ENCODE measurements at places on chromosomes 16 and 17.

DNA sequence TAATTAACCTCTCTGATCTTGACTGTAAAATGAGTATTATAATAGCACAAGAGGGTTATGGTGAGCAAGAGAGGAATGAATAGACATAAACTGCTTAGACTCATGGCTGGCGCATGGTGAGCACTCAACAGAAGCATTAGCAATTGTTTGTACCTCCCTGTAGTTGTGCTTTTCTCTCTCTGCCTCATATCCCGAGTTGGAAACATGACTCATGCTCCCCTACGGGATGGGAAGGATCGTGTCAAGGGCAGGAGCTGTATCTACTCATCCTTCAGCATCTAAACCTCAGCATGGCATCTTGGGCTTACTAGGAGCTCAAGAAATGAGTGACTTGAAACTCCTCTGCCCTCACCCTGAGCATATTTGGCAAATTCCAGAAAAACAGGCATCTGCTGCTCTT is 299.6 kb downstream of the MAP2K4 start:
- DNase-seq: no peak

DNA sequence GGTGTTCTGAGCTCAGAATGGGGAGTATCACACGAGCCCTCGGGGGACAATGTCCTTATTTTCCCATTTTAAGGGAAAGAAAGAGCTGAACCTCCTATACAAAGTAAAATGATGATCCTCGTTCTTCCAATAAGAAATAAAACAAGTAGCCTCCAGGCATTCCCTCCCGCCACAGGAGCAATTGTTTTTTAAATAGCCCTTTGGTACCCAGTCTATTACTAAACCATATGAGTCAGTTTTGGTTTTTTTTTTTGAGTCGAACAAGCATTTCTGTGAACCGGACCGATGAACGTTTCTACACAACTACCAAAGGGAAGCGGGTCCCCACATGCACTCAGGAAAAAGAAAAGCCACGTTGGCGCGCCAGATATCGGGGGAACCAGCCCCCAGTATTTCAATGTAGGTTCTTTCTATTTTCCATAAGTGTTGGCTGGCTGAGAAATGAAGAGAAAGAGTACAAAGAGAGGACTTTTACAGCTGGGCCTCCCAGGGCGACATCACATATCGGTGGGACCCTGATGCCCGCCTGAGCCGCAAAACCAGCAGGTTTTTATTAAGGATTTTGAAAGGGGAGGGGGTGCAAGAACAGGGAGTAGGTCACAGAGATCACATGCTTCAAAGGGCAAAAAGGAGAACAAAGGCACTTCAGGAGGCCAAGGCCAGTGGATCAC is 3.8 kb upstream of the DCXR start:
- DNase-seq: no peak

DNA sequence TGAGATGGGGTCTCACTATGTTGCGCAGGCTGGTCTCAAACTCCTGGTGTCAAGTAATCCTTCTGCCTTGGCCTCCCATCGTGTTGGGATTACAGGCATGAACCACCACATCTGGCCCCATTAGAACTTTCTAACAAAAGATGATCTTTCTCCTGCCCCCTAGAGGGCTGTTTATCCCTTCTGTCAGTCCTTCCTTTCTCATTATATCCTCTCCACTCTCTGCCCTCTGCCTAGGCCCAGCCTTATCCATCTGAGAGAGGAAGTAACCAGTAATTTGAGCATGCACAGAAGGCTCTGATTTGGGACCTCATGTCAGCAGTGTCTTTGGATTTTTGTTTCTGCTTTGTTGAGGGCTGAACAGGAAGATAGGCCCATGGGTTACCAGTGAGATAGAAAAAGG is 4.4 kb upstream of the DHX40 start:
- DNase-seq: no peak

DNA sequence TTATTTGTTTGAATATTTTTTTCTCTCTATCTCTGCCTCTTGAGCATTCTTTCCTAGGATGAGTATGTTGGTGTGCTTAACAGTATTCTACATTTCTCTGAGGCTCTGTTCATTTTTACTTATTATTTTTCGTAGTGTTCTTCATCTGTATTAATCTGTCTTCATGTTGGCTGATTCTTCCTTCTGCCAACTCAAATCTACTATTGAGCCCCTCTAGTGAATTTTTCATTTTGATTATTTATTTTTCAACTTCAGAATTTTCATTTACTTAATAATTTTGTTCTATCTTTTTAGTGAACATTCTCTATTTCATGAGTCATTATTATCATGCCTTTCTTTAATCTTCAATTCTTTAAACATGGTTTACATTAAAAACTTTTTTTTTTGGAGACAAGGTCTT is 3.2 kb upstream of the ST6GALNAC1 start:
- no peak for DNase-seq

DNA sequence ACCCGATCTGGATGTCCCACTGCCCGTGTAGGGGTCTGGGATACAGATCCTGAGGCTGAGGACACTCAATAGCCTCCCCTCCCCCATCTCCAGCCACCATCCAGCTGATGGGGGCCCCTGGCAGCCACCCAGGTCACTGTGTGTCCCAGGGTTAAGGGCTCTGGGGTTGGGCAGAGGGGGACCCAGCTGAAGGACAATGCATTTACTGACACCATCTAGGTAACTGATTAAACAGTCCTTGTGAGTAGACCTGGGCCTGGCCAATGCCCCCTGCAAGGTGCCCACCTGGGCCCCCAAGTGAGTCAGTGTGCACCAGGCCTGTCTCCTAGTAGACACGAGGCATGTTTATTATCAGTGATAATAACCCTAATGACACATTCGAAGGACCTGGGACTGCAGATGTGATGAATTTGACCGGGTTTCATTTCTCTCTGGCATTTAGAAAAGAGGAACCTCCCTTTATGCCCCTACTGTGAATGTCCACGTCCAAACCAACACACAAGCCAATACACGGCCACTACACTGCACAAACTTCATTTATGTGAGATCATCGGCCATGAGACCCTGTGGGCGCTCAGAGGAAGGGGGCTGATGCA is 261.9 kb upstream of the FOXF1 start:
- no peak for DNase-seq

DNA sequence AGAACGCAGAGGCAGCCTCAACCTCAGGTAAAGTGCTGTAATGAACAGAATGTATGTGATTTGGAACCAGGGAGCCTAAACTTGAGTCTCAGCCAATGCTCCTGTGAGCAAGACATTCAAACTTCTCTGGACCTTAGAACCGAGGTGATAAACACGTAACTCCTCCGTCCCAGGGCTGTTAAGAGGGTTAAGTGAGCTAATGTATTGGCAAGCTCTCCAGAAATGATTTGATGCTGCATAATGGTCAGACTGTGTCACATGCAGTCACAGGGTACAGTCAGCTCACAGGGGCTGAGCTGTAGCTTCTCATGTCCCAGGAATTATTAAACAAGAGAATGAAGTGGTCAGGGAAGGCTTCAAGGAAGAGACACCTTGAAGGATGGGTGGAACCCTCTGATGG is 10.0 kb upstream of the SLC4A1 start:
- peak; percentile 42 for DNase-seq

GRCh38 chr17:83131401-83132011 is 52.1 kb downstream of the METRNL start:
- DNase-seq: no peak

GRCh38 chr17:10337976-10338375 is 34.8 kb downstream of the MYH13 start:
- DNase-seq: no peak

GRCh38 chr16:77610496-77610895 is 111.8 kb upstream of the NUDT7 start:
- no peak for DNase-seq

GRCh38 chr17:29041571-29041970 is 1.4 kb upstream of the PIPOX start:
- no peak for DNase-seq

DNA sequence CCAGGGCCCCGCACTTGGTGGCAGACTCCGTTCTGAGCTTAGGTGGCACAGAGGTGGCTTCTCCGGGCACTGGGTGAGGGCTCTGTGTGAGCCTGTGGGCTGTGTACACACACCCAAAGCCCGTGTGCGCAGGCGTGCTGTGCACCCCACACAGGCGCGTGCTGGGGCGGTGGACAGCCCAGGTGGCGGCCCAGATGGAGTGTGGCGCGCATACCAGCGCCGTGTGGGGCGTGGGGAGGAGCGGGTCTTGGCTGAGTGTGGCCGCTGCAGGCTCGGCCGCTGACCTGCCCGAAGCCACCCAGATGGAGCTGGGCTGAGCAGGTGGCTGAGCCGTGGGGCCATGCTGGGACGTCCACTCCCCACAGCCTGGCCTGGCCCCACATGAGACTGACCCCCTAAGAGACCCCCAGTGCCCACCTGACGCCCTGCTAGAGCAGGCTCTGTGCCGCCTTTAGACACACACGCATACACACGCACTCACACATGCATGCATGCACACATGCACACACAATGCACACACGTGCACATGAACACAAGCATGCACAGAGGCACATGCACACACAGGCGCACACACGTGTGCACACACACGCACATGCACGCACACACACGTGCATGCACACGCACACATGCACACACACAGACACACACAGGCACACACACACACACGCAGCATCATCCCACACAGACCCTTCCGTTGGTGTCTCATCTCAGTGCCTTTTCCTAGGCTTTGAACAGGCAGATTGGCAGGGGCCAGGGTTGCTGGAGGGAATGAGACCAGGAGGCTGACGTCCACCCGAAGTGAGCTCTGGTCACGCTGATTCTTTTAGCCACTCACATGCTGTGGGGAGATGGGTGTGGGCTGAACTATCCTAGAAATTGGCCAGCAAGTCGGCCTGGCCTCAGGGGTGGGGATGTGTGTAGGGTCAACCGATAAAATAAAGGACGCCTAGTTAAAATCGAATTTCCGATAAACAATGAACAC is 2.1 kb downstream of the PRR35 start:
- DNase-seq: no peak

DNA sequence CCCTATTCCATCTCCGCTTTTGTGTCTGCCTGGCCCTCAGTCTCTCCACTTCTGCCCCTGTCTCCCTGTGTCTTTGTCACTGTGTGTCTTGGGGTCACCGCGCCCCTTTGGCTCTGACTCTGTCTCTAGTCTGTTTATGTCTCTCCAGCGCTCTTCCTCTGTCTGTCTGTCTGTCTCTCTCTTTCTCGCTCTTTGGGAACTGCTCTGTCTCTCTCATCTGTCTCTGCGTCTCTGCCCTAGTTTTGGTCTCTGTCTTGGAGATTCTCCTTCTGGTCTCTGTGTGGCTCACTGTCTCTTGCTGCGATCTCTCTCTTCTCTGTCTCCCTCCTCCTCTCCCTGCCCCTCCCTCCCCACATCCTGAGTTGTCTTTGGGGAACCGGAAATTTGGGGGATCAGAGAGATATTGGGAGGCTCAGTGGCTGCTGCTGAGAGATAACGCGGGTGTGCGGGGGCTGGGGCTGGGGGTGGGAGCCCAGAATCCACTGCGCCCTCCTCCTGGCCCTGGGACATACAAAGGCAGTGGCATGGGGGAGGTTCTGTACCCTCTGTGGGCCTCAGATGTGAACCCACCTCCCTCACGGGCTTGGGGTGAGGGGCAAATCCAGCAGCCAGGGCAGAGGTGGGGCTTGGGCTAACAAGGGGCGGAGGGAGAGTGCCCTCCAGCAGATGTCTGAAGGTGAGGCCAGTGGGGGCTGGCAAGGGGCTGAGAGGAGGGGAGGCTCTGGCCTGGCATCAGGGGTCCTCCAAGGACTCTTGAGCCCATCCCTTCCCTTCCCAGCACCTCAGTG is 24.4 kb downstream of the LAT start:
- DNase-seq: no peak

GRCh38 chr16:30186782-30187555 is 3.6 kb downstream of the CORO1A start:
- DNase-seq: no peak

DNA sequence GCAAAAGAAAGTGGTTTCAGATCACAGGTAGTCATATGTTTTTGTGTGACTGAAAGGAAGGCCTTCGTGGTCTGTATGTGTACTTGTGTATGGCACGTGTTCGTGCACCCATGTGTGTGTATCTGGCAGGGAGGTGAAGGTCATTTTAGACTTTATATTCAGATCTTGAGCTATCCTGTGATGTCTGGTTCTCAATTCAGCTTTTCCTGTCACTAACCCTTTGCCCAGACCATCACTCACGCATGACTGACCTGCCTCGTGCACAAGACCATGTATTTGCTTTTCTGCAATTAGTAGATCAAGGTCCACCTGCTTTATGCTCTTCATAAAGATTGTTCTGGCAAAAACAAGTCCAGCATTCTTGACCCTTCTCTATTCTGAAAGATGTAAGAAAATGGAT is 139.7 kb upstream of the MAF start:
- no peak for DNase-seq

DNA sequence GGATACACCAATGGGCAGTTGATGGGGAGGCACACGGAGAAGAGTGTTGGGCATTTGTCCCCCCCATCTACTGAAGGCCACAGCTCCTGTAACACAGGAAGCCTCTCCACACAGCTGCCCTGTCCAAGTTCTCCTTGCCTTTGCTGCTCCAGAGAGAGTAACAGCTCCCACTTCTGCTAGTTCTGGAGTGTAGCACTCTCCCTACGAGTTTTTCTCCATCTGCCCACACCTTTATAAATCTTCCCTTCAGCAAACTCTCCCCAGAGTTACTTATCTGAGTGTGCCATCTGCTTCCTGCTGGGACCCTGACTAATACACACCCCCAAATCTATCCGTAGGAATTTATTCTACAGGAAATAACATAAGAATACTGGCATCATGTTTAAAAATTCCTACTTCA is 42.6 kb upstream of the ERN1 start:
- no peak for DNase-seq

DNA sequence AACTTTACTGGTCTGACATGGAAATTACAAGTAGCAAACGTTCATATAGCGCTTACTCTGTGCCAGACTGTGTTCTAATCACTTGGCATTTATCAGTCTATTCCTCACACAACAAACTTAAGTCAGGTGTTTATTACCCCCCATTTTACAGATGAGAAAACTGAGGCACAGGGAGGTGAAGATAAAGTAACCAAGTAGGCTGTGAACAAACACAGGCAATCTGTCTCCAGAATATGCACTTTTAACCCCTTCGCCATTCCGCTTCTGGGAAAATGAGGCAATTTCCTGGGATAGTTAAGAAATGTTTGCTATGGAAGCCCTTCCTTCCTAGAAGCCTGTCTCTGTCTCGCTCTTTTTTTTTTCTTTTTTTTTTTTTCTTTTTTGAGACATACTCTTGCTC is 12.2 kb upstream of the CXCL16 start:
- no peak for DNase-seq

GRCh38 chr16:28898266-28898665 is 20.0 kb downstream of the ATP2A1 start:
- DNase-seq: peak; percentile 4

DNA sequence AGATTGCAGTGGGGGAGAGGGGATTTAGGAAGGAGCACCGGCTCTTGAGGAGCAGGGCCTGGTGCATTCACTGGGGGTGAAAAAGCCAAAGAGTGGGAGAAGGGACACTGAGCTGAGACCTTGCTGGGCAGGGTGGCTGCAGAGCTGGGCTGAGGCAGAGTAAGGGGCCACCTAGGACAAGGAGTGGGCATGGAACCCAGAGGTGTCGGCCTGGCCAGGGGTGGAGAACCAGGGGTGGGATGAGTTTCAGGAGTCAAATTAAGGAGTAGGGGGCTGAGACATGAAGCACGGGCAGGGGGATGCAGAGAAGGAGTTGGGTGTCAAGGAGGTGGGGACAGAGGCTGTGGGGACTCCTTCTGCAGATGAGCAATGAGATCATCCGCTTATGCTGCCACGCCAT is 20.1 kb downstream of the DNAH2 start:
- no peak for DNase-seq
